Activated CD4-positive, alpha-beta T cell treated with anti-CD3 and anti-CD28 coated beads, Interleukin-2, amount 50 U/mL, for 1 hour (primary cell): ENCODE measurements at places on chromosomes 11 and 22.

DNA sequence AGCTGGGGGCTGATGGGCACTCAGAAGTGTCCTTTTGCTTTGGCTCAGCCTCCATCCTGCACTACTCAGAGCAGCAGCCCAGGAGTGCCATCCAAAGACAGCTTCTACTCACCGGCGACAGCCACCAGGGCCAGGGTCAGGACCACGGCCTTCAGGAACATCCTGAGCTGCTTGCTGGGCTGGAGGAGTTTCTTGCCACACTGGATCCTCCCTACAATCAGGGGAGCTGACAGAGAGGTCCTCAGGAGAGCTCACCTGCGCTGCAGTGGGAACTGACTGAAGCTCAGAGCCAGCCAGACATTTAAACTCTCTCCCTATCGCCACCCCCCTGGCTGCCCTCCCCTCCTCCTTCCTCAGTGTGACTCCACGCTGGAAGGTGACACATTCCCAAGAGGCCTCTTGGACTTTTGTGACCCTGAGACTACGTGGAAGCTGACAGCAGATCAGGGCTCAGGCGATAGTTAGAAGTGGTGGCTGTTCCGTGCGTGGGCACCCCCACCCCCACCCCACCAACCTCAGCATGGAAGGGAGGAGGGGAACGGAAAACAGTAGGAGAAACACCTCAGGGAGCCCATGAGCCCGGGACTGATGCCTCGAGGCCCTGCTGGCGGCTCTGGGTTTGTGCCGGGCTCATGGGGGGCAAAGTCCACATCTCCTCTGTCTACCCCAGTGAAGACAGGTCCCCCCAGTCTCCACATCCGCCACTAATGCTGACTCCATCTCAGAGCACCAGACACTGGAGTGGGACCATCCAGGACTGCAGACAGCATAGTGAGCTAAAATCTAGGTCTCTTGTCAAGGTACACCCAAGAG, at the start of gene APOA4:
Gene APOA4 (minus strand): TSS at position 274 of the 813 bp plus-strand sequence. CDS start 113 bp downstream, at position 161.
- no peak for DNase-seq

DNA sequence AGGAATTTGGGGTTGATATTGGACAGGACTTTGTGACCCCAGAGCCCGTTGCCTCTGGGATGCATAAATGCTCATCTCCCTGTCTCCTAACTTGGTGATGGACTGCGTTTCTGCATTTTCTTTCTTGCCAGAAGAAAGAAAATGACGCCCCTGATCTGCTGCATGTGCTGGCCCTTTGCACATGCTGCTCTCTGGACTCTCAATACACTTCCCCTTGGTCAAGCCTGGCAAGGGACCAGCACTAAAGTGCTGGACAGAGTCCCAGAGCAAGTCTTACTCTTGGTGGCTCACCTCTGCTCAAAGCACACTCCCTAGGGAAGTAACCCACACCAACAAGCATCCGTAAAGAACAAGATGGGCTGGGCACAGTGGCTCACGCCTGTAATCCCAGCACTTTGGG, 40.7 kb downstream of the MYH9 start:
- DNase-seq: no peak

DNA sequence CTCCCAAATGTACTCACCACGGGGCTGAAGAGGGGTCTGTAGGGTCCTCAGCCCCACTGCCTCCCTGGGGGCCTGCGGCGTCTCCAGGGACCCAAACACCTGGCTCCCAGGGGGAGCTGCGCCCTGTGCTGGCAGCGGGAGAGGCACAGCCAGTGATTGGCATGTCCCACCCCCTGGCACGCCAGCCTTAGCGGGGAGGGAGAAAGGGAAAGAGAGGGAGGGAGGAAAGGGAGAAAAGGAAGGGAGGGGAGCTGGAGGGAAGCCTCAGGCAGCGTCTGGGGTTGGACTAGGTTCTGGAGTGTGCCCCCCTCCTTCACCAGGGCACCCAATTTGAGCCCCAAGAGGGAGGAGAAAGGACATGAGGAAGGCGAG, at the start of gene CHRM1:
Gene CHRM1 (minus strand): TSS at position 163 of the 372 bp plus-strand sequence. CDS start 10,263 bp downstream, outside the sequence.
- DNase-seq: no peak

- DNase-seq: peak; percentile 78
Observed at GRCh38 chr11:3642071-3642951, 519 bp upstream of the ART5 start.

DNA sequence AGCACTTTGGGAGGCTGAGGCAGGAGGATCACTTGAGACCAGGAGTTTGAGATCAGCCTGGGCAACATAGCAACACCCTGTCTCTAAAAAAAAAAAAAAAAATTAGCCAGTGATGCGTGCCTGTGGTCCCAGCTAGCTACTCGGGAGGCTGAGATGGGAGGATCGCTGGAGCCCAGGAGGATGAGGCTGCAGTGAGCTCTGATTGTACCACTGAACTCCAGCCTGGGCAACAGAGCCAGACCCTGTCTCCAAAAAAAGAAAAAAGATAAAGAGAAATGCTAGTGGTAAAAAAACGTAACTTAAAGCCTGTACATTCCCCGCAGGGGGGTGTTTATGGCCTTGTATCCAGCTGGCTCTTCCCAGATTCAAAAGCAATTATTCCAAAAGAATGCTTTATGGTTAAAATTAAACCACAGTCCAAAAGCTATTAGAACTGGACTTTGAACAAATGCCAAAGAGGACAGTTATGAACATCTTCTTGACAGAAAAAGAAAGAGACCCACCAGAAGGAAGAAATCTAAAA, 16.4 kb upstream of the SNX32 start:
- DNase-seq: no peak

DNA sequence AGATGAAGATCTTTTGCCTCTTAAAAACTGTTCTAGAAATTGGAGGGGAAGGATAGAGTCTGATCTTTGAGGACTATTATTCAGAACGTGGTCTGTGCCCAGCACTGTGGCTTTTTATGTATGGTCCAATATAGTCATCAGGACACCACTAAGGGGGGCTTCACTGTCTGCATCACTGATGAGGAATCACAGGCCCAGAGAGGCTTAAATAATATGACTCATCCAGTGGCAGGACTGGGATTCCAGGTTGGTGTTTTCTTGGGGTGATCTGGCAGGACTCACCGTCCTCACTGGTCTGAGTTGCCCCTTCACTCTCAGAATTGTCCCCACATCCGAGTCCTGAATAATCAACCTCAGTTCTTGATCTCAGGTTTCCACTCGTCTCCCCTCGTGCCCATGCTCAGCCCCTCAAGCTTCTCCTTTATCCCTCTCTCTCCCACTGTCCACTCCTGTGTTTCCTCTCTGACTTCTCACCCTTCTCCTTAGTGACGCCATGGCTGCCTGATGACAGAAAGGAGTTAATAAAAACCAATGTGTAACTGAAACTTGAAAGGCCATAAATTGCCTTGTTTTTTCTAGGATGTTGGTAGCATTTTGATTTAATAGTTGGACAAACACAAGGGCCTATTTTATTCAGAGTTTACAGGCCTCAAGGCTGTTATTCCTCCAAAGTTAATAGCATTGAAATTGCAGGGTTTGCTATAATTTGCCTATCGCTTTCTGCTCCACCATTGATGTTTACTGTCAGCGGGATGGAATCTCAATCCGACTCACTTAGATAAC, 95.7 kb upstream of the NNMT start:
- no peak for DNase-seq
